ENCODE measurements at places on chromosomes 3 and 15.

DNA sequence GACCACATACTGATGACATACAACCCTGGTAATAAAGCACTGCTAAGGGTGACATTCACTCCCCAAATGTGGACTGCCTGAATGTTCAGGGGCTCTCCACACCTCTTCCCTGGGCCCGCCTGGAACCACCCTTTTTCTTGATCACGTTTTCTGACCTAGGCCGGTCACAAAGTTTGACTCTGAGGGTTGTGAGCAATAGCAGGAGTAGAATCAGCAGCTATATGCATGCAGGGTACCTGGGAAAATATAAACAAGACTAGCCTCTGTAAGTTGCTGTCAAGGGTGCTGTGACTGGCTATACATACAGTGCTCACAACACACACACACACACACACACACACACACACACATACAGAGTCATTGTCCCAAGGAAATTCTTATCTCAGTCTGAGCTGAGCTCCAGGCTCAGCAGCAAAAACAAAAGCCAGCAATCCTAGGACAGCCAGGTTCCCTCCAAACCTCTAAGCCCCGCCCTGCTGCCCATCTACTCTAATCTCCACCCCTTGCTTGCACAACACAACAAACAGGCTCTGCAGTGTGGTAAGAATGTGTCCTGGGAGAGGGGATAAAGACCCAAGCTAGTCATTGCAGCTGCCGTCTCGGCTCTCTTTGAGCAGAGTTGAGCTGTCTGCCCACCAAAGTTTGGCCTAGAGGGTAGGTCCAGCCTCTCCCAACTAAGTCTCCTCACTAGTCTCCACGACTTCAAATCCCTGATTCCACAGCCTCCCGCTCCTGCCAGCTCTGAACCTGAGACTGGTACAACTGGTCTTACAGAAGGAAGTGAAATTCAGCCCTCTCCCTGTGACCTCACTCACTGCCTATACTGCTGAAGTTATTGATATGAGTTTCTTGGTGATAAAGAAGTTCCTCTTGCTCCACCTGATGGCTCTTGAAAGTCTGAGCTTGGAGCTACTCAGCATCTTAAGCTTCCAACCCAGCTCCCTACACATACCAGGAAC is 2.2 kb downstream of the BMF start:
- ATAC-seq: peak; percentile 65

GRCh38 chr15:87287156-87287555 is 969.4 kb downstream of the NTRK3 start:
- no peak for ATAC-seq

GRCh38 chr3:9026320-9027045 is 63.2 kb upstream of the RAD18 start:
- no peak for ATAC-seq

- peak; percentile 69 for ATAC-seq
Measured at GRCh38 chr3:149273096-149273751, 51.6 kb upstream of the CP start.

GRCh38 chr3:127016461-127016860 is 33.5 kb downstream of the PLXNA1 start:
- ATAC-seq: no peak

DNA sequence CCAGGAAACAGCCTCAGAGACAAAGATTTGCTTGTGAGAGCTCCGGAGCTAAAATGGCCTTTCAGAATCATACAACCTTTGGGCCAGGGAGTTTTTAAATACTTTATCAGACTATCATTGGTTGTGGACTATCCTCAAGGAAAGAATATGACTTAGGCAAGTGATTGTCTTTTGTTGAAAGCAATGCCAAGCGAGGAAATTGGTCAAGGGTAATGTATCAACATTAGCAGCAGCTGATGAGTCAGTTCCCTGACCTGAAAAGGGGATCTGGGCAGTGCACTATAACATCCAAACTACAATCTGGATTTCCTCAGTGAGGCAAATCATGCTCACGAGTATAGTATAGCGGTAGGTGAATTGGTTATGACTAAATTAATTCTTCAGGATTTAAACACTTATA is 303.6 kb downstream of the LSAMP start:
- ATAC-seq: no peak

Data from stimulated activated memory B cell treated with anti-CD40 and anti-IgM and Interleukin-4, amounts not matched to agents 10 μg/mL and 1 μg/mL and 100 μg/mL, for 72 hours (primary cell).